ENCODE measurements at places on chromosomes 2 and 18.

DNA sequence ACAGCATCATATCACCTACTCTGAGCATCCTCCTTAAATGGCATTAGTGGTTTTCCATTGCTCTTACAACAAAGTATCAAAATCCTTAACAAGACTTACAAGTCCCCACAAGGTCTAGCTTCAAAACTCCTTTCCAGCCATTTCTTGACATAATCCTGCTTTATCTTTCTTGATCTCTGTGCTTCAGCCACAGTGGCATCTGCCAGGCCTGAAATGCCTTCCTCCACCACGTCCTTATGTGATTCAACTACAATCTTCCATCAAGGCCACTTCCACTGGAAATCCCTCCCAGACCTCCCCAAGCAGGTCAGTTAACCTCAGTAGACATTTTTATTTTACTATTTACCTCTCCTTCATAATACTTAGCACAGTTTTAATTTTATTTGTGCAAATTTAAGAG lies 83.8 kb upstream of the CCDC150 start:
- no peak for DNase-seq

GRCh38 chr2:45930396-45930792 lies 278.9 kb downstream of the PRKCE start:
- DNase-seq: no peak

- no peak for DNase-seq
Measured at GRCh38 chr2:188219541-188219940, 72.1 kb upstream of the GULP1 start.

GRCh38 chr2:109435066-109435690 lies 178.6 kb downstream of the SEPTIN10 start:
- DNase-seq: no peak

GRCh38 chr18:22165603-22166068 lies 3.8 kb upstream of the GATA6 start:
- DNase-seq: no peak

GRCh38 chr18:45920367-45920766 lies 46.8 kb downstream of the EPG5 start:
- DNase-seq: no peak

DNA sequence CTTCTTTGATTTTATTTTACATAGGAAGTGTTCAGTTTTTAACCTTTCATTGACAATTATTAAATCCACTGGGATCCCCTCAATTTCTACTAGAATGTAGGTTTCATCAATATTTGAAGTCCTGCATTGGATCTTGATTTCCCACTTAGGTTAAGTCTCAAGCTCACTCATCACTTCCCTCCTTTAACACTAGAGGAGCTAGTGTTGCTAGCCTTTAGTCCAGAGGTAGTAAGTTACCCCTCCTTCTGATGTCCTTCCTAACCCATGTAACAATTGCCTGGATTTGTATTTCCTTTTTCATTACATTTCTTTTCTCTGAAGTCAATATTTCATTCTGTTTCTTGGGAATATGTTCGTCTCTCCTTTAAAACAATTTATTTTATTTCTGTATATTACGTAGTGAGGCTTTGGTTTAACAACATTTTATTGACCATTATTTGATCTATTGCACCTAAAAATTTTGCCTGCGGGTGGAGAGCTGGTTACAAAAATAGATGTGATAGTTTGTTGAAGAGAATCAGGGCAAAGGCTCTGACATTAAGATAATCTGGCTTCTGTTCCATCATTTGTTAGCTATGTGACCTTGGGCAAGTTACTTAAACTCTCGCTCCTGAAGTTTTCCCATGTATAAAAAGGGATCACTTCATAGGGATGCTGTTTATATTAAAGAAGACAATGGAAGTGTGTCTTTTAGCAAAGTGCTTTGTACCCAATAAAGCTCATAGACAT lies 833.0 kb downstream of the SLC4A3 start:
- DNase-seq: no peak

Data from amniotic stem cell (primary cell).